ENCODE measurements at places on chromosomes 7 and 10. TPM values are rescaled to one million over a fixed set of nuclear protein-coding genes. Genes with fewer than 3 reads are reported as not detected.
A peak's percentile ranks its signal among the peaks of the same experiment; 100 is the strongest.

DNA sequence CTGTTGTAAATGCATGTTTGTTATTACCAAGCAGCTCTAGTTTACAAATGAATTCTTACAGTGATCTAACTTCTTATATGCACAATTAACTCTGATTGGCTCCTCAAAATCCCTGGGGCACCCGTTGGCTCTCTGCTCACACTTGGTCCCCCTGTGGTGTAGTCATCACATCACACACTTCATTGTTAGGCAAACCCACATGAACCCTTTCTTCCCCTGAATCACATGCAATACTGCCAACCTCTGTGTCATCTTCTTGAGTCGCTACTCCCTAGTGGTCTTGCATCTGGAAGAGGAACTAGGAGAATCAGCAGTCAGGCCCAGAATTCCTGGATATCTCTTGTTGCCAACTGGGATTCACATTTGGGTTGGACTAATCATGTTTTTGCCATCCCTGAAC, 73.1 kb downstream of the CD36 start:
- no peak for DNase-seq

DNA sequence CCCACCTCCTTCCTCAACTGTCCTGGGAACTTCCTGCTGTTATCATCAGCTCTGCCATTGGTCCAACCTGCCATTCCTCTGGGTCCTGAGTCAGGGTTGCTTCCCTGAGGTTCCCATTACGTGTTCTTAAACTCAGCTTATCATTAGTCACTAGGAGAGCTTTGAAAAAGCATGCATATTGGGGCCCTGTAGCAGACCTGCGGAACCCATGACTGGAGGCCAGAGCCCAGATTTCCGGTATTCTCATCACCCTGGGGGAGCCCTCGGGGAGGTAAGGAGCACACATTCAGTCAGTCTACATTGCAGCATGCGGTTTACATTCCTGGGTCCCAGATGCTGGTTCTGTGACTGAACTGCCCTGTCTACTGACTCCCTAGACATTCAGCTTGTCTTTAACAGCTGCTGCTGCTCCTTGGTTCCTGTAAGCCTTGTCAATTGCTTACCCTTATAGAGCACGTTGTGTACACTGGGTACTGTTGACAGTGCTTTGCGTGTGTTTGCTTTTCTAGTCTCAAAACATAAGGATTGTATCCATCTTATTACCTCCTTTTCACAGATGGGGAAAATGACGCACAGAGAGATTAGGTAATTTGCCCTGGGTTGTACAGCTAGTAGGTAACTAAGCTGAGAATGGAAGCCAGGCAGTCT, 12.8 kb downstream of the CDHR3 start:
- DNase-seq, result peak; percentile 38

- DNase-seq, result peak; percentile 59
Observed at GRCh38 chr7:106153891-106154449, 41.9 kb upstream of the SYPL1 start.

DNA sequence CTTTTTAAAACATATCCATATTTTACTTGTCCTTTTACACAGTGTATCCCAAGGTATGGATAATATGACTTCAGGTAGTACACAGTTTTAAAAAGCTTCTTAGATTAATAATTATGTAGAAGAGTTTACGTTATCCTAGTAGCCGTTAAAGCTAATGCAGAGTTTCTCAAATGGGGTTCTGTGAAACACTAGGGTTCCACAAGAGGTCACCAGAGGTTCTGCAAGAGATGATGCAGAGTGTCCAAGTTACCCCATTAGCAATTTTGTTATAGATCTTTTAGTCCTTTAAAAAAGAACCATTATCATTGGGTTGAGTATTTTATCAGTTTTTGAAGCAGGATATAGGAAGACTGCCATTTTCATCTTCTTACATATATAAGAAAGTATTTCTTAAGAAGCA, 298.9 kb upstream of the HPS1 start:
- DNase-seq, result no peak

DNA sequence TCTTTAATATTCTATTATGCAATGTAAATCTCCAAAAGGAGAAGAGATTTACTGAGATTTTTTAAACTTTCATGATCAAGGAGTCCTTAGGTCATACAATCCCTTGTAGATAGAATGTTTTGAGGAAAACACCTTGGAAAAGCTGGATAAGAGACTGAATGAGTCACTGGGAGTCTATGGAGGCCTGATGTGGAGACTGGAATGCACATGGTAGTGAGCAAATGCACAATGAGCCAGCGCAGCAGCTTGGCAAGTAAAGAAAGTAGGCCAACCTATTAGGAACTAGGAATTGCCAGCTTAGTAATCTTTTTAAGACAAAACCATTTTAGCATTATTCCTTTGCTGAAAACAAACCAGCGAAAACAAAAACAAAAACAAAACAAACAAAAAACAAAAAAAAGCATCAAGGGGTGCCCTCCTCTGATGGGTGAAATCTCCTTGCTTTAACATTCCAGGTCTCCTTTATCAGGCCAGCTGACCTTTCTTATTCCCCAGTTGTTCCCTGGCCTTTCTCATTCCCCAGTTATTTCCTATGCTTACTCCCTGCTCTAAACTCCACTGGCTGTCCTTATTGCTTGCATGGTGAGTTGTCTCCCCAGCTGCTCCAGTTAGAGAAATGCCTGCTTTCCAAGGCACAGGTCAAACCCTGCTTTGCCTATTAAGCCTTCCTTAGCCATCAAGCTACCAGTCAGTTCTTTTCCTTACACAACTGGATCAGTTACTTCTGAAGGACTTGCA, 135.8 kb downstream of the PLCE1 start:
- peak; percentile 45 for DNase-seq

- no peak for DNase-seq
Observed at GRCh38 chr10:103517234-103518085, 24.0 kb downstream of the NEURL1 start.

DNA sequence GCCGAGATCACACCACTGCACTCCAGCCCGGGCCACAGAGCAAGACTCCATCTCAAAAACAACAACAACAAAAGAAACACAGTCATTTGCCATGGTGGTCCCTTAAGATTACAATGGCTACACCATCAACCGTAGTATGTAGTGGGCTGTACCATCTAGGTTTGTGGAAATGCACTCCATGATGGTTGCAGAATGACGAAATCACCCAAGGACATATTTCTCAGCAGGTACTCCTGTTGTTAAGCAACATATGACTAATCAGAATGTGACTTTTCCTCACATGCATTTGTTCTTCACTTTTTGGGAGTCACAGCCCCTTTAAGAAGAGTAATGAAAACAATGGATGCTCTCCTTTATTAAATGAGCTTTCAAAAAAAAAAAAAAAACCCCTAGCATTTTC, 11.0 kb downstream of the SVIL start:
- DNase-seq, result no peak

INA gene
- polyA plus RNA-seq, result 6.6 TPM

MYL7 gene
- polyA plus RNA-seq, result not detected

FANK1 gene
- polyA plus RNA-seq, result 2.8 TPM

Measured in AG04450 (cell line).